ENCODE measurements at places on chromosomes 2 and 18. TPM values are rescaled to one million over a fixed set of nuclear protein-coding genes. Genes with fewer than 3 reads are reported as not detected.

DNA sequence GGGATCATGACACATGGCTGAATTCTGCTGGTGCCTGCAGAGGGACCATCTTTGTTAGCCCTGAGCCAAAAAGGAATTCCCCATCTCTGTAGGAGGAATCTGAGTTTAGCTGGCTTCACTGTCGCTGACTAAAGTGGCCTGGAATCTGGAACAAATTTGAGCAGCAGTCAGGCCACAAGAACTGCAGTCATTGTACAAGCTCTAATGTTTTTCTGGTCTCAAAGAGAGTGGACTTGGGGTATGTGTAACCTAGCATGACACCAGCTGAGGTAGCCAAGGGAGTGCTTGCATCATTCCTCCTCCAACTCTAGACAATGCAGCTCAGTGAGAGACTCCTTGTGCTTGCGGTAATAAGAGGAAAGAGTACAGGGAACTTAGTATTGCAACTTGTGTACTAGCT lies 539.1 kb upstream of the LRRTM4 start:
- no peaks in the 10 kb centered on the region for H3K4me1 ChIP-seq
- no peaks in the 10 kb centered on the region for H3K27me3 ChIP-seq
- H3K4me3 ChIP-seq, result no peak overlapping the region
- H3K36me3 ChIP-seq, result no peaks in the 10 kb centered on the region
- no peak overlapping the region for H3K27ac ChIP-seq
- no peak for DNase-seq

- H3K4me1 ChIP-seq, result peaks cover 30% of the 10 kb centered on the region
- no peak overlapping the region for H3K4me3 ChIP-seq
- H3K27me3 ChIP-seq, result peaks cover 4% of the 10 kb centered on the region
- DNase-seq, result no peak
- no peak overlapping the region for H3K27ac ChIP-seq
Measured at GRCh38 chr2:224102991-224103390, 63.9 kb upstream of the SERPINE2 start.

DNA sequence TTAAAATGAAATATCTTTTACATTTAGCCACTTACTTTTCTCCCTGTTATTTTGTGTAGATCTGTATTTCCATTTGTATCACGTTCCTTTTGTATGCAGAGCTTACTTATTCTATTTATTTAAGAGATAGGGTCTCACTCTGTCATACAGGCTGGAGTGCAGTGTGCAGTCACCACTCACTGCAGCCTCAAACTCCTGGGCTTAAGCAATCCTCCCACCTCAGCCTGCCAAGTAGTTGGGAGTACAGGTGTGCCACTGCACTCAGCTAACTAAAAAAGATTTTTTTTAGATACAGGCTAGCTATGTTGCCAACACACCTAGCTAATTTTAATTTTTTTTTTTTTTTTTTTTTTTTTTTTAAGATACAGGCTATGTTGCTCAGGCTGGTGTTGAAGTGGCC lies 10.9 kb downstream of the PTPN18 start:
- no peaks in the 10 kb centered on the region for H3K27me3 ChIP-seq
- H3K36me3 ChIP-seq, result peaks cover 11% of the 10 kb centered on the region
- DNase-seq, result no peak
- no peak overlapping the region for H3K4me3 ChIP-seq
- H3K27ac ChIP-seq, result no peak overlapping the region

Gene PRR30
- total RNA-seq, result not detected

Gene ABCG5
- 0.66 TPM for total RNA-seq

Gene DCDC2C
- total RNA-seq, result not detected

Data from Calu3 (cell line).